ENCODE measurements at places on chromosomes 12 and 14.
A peak's percentile ranks its signal among the peaks of the same experiment; 100 is the strongest.

DNA sequence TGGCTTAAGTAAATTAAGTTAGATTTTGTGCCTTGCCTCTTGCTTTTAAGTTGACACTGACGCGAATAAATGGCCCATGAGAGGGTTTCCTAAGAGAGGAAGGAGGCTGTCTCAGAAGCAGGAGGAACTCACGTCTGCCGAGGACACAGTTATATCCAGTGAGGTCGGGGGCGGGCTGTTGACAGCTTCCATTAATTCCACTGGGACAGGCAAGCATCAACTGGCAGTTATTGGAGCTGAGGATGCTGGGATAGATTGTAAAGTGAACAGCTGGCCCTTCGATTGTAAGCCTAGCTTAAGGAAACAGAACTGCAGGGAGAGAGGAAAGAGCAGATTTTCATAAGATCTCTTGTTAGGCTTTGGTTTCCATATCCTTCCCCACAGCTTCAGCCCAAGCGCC, 399.2 kb downstream of the IPO8 start:
- DNase-seq = no peak

DNA sequence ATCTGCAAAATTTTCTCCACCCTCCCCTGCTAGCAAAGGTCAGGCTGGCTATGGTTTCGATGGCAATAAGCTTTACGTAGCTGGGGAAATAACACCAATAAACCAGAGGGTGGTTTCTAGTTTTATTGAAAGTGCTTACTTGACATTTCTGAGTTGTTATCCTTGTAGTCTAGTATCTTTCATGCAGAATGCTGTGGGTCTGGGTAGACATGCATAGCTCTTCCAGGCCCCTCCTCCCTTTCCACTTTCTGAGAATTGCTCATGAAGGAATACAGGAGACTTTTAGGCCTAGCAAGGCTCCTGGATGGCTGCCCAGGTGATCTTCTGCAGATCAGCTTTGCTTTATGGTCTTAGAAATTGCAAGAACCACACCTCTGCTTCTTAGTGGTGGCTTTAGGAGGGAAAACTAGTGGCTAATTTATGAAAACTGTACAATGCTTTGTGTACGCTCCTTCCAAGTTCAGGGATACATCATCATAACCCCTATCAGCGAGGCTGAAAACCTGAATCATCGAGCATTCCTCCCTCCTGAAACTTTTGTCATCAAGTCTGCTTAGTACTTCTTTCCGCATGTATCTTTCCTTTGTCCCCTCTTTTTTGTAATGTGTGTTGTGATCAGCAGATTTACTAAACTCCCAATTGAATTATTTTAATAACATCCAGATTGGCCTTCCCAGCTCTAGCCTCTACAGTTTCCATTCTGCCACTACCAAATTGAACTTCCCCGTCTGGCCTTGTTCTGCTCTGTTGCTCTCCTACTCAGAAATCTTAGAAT, 473.0 kb downstream of the RAD51B start:
- no peak for DNase-seq

DNA sequence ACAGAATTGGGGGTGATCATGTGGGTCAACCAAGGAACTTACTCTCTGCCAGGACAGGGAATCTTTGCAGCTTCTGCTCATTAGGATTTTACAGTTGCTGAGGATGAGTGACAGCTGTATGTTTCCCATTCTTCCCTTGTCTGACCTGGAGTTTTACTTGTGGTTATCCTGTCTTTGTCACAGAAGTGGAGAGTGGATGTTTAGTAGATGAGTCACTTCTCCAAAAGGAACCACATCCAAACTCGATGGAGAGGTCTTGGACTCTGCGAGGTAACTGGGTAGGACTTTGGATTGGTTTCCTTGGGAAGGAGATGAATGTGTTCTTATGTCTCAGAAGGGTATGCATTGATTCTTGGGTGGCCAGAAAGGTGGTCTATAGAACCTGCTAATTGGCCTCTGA, 53.8 kb upstream of the USP44 start:
- no peak for DNase-seq

GRCh38 chr12:124613151-124613585, 45.8 kb upstream of the NCOR2 start:
- DNase-seq = no peak

DNA sequence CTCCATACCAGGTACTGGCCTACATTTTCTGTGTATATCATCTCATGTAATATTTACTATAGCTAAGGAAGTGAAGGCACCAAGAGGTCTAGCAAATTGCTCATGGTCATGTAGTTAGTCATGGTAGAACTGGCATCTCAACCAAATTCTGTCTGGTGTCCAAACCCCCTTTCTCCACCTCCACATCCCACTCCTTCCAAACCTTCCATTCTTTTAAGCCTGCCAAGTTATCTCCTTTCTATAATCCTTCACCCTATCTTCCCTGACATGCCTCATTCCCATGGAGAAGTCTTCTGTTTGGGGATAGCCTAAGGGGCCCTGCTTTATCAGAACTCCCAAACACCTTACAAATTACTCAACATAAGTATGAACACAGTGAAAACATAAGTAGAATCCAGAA, 196.2 kb upstream of the HMGA2 start:
- no peak for DNase-seq

DNA sequence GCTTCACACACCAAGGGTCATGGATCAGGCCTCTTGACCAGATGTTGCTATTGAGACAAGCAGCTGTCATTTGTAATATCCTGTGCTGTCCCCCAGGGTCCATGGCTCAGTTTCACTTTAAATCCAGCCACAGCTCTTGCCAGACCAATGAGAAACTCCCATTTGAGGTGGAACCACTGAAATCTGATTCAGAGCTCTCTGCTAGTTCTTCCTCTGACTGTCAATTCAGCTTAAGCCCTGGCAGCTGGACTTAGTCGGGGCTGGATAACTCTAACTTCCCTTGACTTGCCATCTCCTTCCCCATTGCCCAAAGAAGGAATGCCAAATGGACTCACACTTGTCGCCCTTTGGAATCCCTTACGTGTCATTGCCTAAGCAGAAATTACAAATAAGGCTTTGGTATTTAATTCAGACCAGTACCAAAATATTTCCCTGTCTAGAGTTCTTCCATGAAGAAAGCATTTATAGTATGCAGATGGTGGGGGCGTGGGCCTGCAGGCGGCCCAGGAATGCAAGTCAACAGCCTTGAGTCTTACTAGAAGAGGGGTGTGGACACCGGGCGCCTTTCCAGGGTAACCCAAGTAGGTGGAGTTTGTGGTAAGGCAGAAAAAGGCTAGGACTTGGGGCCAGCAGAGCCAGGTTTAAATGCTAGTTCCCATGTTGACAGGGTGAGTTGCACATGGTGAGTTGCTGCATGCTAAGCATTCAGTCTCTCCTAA, 96.9 kb upstream of the TMPO start:
- DNase-seq = no peak

DNA sequence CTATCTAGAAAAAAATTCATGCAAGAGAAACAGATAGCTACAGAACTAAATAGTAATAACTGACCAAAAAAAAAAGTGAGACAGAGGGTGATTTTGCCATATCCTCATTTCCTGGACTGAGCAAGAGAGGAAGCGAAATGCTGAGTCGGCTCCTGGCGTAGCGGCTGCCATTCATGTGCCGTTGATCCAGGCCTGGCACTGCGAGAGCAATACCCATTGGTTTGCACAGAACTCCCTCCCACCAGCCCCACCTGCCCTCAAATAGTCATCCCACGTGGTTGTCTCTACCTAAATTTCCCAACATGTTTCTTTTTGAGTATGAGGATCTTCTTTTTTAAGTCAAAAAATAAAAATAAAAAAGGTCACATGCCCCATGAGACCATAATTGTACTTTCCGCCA, 9.4 kb upstream of the WNT5B start:
- no peak for DNase-seq

DNA sequence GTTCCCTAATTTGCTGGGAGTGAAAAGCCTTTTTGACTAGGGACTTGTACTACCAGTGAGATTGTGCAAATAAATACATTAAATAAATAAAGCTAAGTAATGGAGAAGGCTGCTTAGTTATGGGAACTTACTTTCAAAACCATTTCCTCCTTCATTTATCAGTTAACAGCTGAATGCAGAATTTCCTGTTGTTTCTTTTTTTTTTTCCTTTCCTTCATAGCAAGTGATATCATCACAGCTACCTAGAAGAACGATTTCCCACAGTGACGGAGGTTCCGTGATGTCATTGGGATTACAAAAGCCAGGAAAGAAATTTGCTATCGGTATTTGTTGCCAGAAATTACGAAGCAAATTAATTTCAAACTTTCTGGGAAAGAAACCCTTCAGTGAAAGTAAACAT, 42.1 kb upstream of the SOCS2 start:
- peak; percentile 3 for DNase-seq

- no peak for DNase-seq
These were observed 76.0 kb downstream of the CHGA start for GRCh38 chr14:92998946-92999345.

DNA sequence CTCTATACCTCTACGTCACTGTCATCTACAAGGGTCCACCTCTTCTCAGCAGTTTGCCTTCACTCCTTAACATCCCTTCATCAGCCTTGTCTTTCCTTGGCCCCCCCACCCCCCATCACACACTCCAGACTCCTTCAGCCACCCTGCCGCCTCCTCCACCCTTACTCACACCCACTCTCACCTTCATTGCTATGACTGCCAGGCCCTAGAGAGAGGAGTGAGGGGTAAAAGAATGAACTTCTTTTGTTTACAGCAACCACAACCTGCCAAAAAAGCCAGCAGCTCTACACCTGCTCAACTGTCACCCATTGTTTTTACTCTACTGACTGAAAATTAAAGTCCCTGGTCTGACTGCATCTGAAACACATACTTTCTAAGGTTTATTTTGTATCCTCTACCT, 112.8 kb downstream of the DUSP6 start:
- DNase-seq = no peak

DNA sequence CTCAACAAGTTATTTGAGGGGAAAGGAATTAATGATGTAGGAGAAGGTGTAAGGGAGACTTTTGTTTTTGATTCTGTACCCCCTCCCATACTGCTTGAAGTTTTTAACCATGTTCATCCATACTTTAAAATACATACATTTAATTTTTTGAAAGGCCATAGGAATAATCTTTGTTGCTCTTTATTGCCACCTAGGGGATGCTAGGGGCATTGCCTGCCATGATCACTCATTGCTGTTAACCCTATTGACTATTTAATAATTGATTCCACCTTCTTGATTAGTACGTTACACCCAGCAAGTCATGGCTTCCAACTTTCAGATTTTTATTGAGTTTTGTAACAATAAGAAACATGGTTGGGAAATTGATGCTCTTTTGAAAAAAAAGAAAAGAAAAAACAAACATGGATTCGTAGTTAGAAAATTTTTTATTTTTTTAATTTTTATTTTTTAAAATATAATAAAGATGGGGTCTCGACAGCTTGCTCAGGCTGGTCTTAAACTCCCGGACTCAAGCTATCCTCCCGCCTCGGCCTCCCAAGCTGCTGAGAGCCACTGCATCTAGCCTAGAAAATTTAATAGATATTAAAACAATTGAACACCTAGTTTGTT, 8.5 kb upstream of the PRKAB1 start:
- DNase-seq = peak; percentile 35

- DNase-seq = no peak
These were observed 8.6 kb downstream of the TC2N start for GRCh38 chr14:91858536-91859275.

DNA sequence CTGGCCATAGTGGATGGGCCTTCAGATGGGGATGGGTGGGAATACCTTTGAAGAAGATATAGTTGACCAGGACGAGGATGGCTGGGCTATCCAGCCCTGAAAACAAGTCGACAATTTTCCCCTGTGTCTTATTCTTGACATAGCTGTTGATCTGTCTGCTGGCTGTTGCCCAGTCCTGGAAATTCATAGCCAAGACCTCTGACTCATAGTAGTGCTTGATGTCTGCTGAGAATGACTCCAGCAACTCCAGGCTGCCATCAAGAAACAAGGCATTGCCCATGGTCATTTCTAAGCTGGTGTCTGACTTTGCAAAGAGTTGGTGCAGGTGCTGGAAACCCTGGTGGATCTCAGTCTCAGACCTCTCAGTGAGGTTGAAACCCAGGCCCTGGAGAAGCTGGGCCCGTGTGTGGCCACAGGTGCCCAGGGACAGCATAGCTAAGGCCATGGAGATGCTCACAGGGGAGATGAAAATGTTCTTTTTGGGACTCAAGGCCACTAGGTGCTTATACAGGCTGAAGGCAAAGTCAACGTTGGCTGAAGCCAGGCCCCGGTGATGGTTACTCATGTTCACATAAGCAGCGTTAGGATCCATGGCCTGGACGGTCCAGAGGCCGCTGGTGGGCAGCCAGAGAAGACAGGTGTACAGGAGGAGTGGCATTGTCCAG, 9.0 kb downstream of the SERPINA6 start:
- DNase-seq = no peak

DNA sequence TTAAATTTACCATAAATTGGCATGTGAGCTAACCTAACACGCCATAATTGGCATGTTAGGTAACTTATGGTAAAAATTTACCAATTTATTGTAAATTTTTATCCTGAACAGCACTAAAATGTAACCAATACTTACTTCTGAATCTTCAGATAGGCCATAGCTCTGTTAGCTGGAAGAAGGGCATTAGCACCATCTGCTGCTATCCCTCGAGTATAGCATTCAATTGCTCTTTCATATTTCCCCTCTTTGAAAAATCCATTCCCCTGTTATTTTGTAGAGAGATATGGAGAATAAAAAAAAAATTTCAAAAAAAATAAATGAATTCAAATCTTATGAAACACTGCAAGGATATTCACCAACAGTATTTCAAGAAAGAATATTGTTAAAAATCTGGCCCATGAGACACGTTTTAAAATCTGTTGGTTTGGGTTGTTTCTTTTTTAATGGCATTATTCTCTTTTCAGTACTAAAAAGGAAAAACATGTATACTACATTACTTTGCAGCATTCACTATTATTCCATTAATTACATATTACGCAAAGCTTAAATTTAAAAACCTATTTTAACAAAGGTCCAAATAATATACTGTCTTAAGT, 19.1 kb downstream of the RPAP3 start:
- no peak for DNase-seq

GRCh38 chr12:59452259-59452658, 143.6 kb upstream of the SLC16A7 start:
- no peak for DNase-seq

DNA sequence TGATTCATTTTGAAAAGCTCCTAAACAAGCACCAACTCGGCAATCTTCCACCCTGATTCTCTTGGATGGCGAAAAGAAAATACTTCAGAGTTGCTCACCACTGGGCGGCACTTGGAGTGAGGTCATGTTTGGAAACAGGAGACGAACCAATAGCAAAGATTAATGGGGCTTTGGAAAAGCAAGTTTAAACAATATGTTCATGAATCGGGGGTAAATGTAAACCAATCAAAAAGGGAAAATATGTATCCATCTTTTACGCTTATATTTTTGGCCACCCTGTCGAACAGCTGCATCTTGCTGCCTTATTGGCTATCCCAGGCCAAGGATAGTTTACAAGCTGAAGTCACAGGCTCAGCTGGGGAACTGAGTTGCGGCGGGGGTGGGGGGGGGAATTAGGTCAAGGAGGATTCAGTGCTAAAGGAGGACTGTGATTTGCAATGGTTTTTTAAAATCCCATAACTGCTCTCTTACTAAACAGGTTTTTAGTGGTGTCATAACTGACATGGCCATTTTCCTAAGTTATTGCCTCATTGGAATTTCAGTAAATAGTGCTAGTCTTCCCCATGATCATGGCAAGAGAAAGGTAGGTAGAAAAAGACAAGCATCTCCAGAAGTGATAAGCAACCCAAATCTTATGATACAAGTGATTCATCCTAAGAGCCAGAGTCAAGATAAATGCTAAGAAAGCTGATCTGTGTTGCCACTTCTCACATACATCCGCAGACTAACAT, 210.6 kb downstream of the PHLDA1 start:
- no peak for DNase-seq
